ENCODE measurements at places on chromosomes 4 and X.

DNA sequence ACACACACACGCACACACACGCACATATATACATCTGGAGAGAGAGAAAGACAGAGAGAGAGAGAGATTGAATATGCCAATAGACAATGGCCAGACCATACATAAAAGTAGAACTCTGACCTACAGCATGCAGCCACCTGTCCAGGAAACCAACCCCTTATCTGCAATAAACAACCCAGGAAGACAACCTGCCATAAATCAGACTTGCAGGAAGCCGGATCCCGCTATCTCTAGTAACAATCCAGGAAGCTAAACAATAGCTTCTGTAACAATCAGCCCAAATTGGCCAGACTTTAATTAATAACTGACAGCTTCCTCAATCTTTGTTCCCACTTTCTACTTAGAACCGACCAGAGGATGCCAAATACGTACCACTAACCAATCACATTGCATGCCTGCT lies 173.2 kb downstream of the LDB2 start:
- DNase-seq, result no peak

DNA sequence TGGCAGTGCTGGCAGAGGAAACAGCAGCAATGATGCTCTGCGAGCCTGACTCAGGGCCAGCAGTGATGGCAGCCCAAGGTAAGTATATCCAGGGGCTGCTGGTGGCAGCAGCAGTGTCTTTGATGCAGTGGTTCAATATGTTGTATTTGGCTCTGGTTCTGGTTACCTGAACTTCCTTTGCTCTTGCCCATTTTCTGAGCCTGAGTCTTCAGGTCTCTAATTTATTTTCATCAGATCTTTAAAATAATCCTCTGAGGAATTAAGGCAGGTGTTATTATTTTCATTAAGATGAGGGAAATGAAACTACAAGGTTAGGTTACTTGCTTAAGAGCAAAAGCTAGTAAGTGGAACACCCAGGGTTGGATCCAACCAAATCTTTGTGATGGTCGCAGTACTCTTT lies 102.8 kb upstream of the BMP2K start:
- no peak for DNase-seq

GRCh38 chr4:169189372-169189771 lies 81.4 kb downstream of the SH3RF1 start:
- DNase-seq, result no peak

- DNase-seq, result no peak
Observed at GRCh38 chrX:148500423-148501385, at the start of gene AFF2. AFF2 (plus strand) TSS chrX:148500617; CDS start chrX:148501098, 481 bp downstream.

GRCh38 chr4:98663226-98664006 lies 5.0 kb upstream of the TSPAN5 start:
- no peak for DNase-seq

- no peak for DNase-seq
Observed at GRCh38 chr4:32180086-32180485, 1459.9 kb downstream of the PCDH7 start.

GRCh38 chr4:16056681-16057385 lies 27.0 kb downstream of the PROM1 start:
- DNase-seq, result no peak

DNA sequence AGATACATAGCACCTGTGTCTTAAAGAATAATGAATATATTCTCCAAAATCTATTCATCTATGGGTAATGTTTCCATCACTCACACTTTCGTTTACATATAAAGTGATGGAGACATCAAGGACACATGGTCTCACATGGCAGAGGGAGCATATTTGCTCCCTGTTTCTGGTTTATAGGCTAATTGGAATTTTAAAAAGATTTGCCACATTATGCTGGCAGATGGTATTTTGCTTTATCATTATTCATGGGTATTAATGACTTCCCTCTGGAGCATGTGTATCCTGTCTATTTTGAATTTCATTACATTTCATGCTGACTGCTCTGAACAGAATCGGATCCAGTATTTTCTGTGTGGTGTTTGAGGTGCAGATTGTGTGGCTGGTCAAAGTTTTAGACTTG lies 79.0 kb downstream of the PDGFRA start:
- no peak for DNase-seq

DNA sequence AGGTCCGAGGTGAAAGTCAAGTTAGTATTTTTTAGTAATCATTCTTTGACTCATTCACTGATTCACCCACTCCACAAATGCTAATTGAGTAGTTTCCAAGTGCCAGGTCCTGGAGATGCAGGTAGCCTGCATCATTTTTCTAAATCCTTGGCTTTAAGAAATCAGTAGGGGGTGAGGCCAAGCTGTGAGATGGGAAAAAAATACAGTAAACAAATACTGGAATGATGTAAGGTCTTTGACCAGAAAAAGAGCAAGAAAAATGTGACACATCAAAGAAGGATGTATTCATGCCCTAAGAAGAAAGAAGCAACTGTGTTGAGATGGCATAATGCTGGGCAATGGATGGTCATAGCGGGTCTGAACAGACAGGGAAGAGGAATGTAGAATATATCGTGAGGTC lies 1386.6 kb downstream of the PCDH7 start:
- DNase-seq, result no peak

DNA sequence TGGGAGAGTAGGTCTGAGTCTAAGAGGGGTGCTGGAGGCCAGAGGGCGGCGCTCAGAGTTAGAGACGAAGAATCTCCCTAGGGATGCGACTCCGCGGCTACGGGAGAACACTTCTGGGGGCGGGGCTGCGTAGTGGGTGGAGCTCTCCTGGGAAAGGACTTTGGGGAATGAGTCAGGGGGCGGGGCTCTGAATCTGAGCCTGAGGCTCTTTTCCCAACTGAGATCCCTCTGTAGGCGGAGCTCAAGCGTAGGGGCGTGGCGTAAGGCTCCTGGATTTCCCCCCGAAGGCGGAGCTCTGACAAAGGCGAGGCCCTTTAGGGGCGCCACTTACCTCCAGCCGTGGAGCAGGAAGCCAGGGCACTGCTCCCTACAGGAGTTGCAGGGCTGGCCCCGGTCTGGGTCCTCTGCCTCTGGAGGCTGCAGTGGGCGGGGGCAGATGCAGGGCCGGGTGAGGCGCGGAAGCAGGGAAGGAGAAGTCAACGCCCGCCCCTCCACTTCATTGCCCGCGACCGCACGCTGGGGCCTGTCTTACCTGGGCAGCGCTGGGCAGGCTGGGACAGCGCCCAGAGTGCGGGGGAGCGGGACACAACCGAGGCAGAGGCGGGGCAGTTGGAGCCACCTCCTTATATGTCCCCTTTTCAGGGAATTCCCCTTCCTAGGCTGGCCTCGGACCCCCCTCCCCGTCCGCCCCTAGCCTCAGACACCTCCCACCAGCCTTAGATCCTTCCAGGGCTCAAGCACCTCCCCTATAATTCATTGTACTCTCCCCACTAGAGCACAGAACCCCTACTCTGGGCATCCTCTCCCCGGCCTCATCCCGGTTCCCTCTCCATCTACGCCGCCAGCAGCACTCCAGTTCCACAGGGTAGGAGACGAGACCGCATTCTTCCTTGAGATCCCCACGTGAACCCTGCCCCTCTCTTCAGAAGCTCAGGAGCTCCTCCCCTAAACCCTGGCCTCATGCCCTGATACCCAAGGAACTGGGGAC lies 1.6 kb downstream of the PRICKLE3 start:
- no peak for DNase-seq

GRCh38 chr4:16827045-16827444 lies 71.4 kb downstream of the LDB2 start:
- no peak for DNase-seq

DNA sequence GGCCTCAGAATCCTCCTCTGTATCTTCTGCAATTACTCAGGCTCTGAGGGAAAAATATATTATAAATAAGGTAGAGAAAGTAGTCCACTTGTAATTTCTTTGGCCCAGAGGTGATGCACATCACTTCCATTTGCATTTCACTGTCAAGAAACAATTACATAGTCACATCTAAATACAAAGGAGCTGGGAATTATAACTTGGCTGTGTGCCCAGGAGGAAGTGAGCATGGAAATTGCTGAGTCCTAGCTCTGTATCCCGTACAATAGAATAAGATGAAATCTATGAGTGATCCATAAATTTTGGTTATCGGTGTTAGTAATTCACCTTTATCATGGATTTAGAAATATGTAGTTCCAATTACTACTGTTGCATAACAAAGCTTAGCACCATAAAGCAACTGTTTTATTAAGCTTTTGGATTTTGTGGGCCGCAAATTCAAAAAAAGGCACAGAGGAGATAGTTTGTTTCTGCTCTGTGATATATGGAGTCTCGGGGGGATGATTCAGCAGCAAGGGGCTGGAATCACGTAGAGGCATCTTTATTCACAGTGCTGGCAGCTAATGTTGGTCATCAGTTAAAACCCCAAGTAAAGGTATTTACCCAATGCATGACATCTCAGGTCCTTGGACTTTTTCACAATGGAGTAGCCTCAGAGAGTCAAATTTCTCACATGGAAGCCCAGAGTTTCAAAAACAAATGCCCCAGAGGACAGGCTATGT lies 241.4 kb upstream of the GALNT7 start:
- DNase-seq, result no peak

DNA sequence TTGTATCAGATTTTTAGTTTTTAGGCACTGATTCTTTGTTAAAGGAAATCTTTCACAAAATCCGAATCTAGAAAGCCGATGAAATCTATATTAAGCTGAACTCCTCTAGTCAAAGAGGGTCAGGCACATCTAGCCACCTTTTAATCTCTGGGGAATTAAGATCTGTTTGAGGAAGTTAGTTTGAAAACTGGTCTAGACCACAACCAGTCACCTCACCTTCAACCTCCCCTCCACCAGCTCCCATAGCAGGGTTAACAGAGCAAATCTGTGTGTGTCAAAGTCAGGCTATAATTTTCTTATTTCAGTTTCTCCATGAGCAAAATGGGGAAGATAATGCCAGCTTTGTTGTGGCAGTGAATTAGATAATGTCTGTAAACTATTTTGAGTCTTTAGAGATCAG lies 110.0 kb upstream of the IGFBP7 start:
- no peak for DNase-seq

DNA sequence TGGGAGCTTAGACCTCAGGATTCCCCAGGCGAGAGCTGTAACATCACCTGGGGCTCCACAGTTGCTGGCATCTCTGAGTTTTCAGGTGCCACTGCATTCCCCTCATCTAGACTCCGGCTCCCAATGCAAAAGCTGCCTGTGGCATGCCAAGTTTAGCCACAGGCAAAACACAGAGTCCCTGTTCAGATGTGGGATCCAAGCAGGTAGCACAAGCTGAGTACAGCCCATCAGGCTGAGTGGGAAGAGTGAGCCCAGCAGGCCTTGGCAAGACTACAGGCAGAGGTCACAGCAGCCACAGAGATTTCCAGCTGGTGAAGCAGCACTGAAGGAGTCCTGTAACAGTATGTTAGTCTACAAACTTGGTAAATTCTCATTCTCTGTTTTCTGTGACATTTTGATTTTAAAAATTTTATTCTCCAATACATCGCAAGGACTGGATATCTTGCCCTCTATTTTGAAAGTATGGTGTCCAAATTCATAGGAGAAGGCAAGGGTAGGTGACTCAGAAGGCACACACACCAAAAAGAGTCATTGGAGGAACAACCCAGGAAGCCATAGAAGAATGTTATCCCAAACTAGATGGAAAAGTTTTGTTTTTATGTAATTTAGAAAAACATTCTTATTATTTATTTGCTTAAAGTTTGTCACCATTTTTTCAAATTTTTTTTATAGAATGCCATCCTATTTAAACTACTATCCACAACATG lies 13.6 kb upstream of the CXCL2 start:
- DNase-seq, result no peak

GRCh38 chr4:85534120-85534519 lies 59.2 kb downstream of the ARHGAP24 start:
- no peak for DNase-seq

- no peak for DNase-seq
Observed at GRCh38 chr4:25484243-25484721, 107.2 kb downstream of the ANAPC4 start.

DNA sequence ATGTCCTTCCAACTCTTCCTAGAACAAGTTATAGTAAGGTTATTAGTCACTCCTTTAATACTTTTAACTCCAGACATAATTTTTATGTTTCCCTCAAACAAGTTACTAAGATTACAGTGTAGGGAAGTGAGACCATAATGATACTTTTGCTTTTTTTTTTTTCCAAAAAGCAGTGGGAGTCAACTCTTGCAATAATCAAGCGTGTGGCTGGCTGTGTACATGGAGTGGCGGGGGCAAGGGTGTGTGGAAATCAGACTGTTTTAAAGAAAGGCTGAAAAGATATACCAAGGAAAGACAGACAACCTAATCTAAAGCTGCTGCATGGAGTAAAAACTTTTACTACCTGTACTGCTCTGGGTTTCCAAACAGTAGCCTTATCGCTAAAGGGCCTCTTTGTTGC lies 4.1 kb downstream of the NOA1 start:
- DNase-seq, result no peak

GRCh38 chrX:53093177-53093655 lies 726 bp upstream of the KANTR start:
- no peak for DNase-seq

DNA sequence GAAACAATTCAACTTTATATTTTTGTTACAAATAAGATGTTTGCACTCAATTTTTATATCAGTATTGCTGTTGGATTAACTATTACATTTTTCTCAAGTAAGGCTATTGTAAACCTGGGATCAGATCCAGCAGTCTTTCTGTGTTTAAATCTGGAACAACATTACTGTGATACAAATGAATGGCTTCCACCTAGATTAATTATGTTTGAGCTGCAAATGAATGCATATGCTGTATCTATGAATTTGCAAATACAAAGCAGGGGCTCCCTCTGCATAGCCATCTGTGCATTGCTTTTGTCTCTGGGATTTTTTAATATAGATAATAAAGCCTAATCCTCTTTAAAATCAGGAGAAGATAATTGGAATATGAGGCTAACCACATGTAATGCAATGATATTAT lies 69.8 kb upstream of the NEIL3 start:
- no peak for DNase-seq

- no peak for DNase-seq
Observed at GRCh38 chrX:3230496-3230895, 116.0 kb downstream of the MXRA5 start.

GRCh38 chr4:41880022-41880837 lies 55.0 kb upstream of the TMEM33 start:
- DNase-seq, result no peak

DNA sequence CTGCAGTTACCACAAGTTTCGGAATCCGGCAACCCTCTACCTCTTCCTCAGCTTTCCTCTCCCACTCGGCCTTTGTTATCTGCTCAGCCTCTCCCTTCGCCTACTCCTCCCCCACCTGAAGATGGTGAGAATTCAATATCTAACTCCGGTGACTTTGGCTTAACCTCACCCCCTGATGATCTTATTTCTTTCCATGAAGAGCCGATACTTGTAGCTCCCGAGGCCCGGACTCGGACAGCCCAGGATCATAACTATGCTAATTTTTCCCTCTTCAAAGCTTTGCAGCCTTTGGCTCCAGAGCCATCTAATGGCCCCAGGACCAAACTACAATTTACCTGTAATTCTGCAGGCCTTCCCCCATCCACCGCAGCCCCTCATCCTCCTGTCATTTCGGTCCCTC lies 32.0 kb upstream of the MGST2 start:
- no peak for DNase-seq

DNA sequence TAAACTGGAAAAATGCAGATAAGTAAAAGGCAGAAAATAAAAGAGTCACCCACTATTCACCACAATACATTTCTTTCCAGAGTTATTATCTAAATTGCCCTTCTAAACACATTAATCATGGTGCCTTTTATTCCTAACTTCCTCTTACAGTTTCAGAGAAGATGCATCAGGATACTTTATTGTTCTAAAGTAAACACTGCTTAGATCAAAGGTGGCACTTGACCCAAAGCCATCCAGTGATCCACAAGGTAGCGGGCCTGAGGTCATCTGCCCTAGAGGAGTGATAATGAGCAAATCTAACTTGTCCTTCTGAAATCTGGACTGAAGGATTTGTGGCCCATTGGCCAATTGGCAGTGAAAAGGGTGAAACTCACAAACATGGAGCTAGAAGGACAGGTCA lies 12.0 kb upstream of the TMEM154 start:
- DNase-seq, result no peak

Data from stimulated activated CD8-positive, alpha-beta memory T cell treated with anti-CD3 and anti-CD28 coated beads, Interleukin-4, amount 100 ng/mL, for 1 hour (primary cell).